ENCODE measurements at places on chromosomes 5 and 9. TPM values are rescaled to one million over a fixed set of nuclear protein-coding genes. Genes with fewer than 3 reads are reported as not detected.
A peak's percentile ranks its signal among the peaks of the same experiment; 100 is the strongest.

DNA sequence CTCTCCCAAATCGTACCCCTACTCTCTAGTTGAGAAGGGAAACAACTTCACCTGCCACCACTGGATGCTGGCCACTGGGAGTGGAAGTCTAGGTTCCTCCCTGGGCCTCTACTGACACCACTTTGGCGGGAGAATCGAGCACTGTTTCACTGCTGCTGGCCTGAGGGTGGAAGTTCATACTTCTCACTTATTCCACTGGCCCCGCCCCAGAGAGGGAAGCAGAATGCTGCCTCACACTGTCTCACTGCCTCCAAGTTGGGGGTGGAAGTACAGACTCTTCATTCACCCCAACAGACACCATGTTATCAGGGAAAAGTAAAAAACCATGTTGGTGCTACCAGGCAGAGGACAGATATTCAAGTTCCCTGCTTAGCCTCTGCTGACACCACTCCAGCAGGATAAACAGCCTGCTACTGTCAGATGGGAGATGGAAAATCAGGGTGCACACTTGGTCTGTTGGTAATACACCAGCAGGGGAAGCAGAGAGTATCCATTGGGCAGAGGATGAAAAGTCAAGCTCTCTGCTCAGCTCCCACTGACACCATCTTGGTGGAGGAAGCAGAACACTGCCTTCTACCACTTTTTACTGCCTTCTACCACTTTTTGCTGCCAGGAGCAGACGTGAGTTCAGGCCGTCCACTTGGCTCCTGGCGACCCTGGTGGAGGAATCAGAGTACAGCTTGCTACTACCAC, 159.4 kb downstream of the SIL1 start:
- H3K4me3 ChIP-seq = no peak overlapping the region
- no peak for DNase-seq
- no peaks in the 10 kb centered on the region for H3K27me3 ChIP-seq
- H3K4me1 ChIP-seq = 0 out of 2 replicates have a peak, but pooled peaks cover 5% of the 10 kb centered on the region

GRCh38 chr9:121861501-121862180, 210.2 kb downstream of the DAB2IP start:
- H3K36me3 ChIP-seq = no peaks in the 10 kb centered on the region
- no peak overlapping the region for H3K4me3 ChIP-seq
- H3K4me1 ChIP-seq = peaks cover 20% of the 10 kb centered on the region
- DNase-seq = peak; percentile 50

GRCh38 chr5:2326601-2327000, 424.9 kb downstream of the IRX2 start:
- no peaks in the 10 kb centered on the region for H3K4me1 ChIP-seq
- H3K36me3 ChIP-seq = no peaks in the 10 kb centered on the region

DNA sequence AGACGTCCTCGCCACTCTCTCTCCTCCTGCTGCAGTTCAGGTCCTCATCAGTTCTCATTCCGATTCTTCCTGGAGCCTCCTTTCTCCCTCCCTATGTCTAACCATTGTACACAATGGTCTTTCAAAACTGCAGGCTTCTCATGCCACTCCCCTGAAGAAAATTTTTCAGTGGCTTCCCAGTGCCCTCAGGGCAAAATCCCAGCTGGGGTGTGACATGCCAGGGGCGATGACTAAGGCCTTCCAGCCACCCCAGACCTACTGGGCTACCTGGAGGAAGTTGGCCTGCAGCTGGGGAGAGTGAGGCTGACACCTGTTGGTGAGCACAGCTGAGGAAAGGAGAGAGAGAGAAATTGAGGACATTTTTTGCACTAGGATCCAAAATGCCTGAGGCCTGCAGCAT, 65.2 kb downstream of the SREK1 start:
- no peak overlapping the region for H3K27ac ChIP-seq
- H3K36me3 ChIP-seq = no peaks in the 10 kb centered on the region
- DNase-seq = peak; percentile 34
- H3K4me1 ChIP-seq = no peaks in the 10 kb centered on the region

DNA sequence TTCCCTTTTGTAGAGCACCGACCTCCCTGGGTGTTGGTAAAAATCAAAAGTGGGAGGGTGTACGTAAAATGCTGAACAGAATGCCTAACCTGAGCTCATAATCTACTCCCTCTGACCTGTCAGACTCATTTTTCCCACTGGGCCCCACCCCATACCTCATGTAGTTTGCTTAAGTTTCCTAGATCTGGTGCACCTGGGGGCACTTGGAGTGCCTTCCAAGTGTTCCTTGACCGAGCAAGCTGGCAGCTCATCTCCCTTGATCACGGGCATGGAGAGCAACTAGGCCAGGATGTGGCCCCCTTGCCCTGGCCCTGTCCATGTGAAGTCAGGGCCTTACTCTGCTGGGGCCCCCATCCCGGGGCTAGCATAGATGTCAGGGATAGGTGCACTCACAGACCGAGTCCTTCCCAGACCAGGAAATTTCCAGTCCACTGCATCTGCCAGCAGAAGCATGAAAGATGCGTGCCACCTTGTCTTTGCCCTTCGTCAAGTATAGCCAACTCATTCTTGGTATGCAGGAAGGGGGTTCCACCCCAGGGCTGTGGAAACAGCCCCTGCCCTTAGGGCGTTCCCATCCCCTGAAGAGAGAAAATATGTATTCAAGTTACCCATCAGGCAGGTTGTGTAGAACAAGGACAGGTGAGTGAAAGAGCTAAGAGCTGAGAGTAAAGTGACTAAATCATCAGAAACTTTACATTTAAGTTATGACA, 41.9 kb downstream of the SLC22A5 start:
- no peaks in the 10 kb centered on the region for H3K27me3 ChIP-seq
- peak overlapping the region; percentile 79 for H3K4me3 ChIP-seq
- no peak for DNase-seq
- H3K27ac ChIP-seq = peak overlapping the region; percentile 55
- peaks cover 34% of the 10 kb centered on the region for H3K4me1 ChIP-seq
- no peaks in the 10 kb centered on the region for H3K36me3 ChIP-seq

- H3K27ac ChIP-seq = no peak overlapping the region
- H3K4me1 ChIP-seq = no peaks in the 10 kb centered on the region
- H3K4me3 ChIP-seq = no peak overlapping the region
- no peaks in the 10 kb centered on the region for H3K27me3 ChIP-seq
- no peak for DNase-seq
- H3K36me3 ChIP-seq = no peaks in the 10 kb centered on the region
Observed at GRCh38 chr5:80712919-80713318, 58.1 kb upstream of the DHFR start.

- H3K27ac ChIP-seq = no peak overlapping the region
- no peak for DNase-seq
- H3K36me3 ChIP-seq = no peaks in the 10 kb centered on the region
- no peaks in the 10 kb centered on the region for H3K4me1 ChIP-seq
Observed at GRCh38 chr9:38707885-38708637, 11.9 kb downstream of the FAM240B start.

Gene FBN2
- total RNA-seq = 70.8 TPM

Gene SPATA31C1
- total RNA-seq = not detected
